ENCODE measurements at places on chromosomes 3 and 15. TPM values are rescaled to one million over a fixed set of nuclear protein-coding genes. Genes with fewer than 3 reads are reported as not detected.

GRCh38 chr3:191919491-191920026, 458.6 kb downstream of the PYDC2 start:
- no peak for DNase-seq

- no peak for DNase-seq
Measured at GRCh38 chr3:156511987-156512677, 42.8 kb downstream of the SSR3 start.

GRCh38 chr15:34241376-34242330, 16.8 kb downstream of the EMC4 start:
- no peak for DNase-seq

CHP1 gene
- polyA plus RNA-seq, result 67.2 TPM

GRCh38 chr15:81316267-81316666, 7.7 kb downstream of the STARD5 start:
- no peak for DNase-seq

ST6GAL1 gene
- polyA plus RNA-seq, result 1.5 TPM

CCRL2 gene
- polyA plus RNA-seq, result not detected

DNA sequence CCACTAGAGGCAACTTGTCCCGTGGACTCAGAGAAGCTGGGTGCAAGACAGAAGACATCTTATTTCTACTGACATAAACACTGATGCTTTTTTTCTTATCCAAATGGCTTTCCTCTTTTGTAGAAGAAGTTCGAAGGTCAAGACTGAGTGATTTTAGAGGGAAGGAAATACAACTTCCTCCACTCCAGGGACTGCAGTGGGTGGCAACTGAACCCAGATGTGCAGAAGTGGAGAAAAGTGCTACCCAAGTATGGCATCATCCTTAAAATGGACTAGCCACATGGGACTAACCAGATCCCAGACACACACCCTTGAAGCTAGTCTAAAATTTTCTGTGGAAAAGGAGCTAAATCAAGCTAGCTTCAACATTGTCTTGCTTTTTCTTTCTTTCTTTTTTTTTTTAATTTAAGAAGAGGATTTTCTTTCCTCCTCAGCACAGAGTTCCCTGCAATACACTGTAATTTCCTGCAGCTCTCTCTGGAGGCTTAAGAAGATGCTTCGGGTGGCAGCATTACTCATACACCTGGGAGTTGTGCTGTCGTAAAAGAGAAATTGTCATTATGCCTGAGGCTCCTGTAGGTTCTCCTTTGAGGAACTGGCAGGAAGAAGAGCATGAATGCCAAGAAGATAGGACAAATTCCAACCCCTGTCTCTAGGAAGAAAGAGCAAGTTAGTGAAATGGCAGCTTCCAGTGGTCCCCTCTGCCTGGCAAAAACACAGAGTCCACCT, 3.8 kb upstream of the FRMD4B start:
- DNase-seq, result no peak

ITPR1 gene
- polyA plus RNA-seq, result 1.7 TPM

PRTG gene
- 1.1 TPM for polyA plus RNA-seq

DNAH12 gene
- 0.01 TPM for polyA plus RNA-seq

DNA sequence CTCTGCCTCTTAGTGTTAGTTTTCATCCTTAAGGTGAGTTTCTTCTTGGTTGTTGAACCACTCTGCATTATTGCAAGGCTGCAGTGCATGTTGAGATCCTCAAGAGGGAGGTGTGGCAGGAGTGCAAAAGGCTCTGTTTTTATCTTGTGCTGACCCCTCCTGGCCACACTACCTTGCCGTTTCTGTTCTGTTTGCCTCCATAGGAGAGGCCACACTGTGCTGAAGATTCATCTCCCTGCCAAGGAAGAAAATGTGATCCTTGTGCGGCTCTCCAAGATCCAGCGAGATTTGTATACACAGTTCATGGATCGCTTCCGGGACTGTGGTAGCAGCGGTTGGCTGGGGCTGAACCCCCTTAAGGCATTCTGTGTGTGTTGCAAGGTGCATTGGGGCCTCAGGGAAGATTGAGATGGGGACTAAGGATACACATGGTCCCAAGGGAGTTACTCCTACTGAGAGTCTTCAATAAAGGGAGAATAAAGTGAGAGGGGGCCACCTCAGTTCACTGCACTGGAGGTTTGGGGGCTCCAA, 33.0 kb upstream of the TEX264 start:
- no peak for DNase-seq

DNA sequence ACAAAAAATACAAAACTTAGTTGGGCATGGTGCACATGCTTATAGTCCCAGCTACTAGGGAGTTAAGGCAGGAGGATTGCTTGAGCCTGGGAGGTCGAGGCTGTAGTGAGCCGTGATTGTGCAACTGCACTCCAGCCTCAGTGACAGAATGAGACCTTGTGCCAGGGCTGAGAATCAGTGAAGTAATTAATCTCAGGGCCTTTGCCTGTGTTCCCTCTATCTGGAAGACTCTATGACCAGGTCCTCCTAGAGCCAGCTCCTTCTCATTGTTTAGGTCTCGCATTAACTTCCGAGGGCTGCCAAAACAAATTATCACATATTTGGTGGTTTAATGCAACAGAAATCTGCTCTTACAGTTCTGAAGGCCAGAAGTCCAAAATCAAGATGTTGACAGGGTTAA, 41.4 kb upstream of the FLNB start:
- DNase-seq, result no peak

EPHB3 gene
- polyA plus RNA-seq, result 3.3 TPM

IL5RA gene
- not detected for polyA plus RNA-seq

DNA sequence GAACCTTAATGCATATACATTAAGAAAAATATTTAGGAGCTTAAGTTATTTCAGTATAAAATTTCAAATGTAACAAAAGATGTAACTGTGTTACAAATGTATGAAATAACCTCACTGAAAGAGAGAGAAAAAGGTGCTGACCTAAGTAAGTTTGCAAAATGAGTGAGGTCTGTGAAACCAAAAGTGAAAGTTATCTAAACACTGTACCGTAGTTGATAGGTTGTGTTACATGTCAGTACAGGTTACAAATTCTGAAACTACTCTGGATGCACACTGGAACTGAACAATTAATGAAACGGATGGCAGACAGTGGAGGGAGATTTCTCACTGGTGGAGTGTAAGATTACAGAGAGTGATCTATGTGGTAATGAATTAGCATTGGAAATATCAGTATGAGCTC, 420.7 kb downstream of the ZNF385D start:
- no peak for DNase-seq

- no peak for DNase-seq
Measured at GRCh38 chr3:31448035-31448881, 84.5 kb upstream of the STT3B start.

GRCh38 chr3:2303566-2303965, 204.9 kb downstream of the CNTN4 start:
- DNase-seq, result no peak

DNA sequence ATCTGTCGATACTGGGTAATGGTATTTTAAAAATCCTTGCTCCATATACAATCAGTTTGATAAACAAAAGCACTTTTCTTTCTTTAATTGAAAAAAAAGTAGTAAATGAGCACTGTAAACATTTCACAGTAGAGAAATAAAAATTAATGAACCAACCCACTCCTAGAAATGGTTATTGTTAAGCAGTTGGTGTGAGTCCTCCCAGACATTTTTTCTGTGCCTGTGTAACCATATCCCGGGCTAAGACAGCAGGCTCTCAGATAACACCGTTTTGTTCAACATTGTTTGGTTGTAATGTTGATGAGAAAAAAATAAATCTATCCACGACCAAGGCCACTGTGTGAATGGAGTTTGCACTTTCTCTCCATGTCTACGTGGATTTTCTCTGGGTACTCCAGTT, 42.6 kb downstream of the PXK start:
- no peak for DNase-seq

- no peak for DNase-seq
Measured at GRCh38 chr3:123952844-123953520, 8.0 kb downstream of the CCDC14 start.

GRCh38 chr15:89021224-89021623, 67.0 kb upstream of the ABHD2 start:
- DNase-seq, result no peak

GRCh38 chr3:66629150-66629981, 128.5 kb upstream of the LRIG1 start:
- no peak for DNase-seq

DNA sequence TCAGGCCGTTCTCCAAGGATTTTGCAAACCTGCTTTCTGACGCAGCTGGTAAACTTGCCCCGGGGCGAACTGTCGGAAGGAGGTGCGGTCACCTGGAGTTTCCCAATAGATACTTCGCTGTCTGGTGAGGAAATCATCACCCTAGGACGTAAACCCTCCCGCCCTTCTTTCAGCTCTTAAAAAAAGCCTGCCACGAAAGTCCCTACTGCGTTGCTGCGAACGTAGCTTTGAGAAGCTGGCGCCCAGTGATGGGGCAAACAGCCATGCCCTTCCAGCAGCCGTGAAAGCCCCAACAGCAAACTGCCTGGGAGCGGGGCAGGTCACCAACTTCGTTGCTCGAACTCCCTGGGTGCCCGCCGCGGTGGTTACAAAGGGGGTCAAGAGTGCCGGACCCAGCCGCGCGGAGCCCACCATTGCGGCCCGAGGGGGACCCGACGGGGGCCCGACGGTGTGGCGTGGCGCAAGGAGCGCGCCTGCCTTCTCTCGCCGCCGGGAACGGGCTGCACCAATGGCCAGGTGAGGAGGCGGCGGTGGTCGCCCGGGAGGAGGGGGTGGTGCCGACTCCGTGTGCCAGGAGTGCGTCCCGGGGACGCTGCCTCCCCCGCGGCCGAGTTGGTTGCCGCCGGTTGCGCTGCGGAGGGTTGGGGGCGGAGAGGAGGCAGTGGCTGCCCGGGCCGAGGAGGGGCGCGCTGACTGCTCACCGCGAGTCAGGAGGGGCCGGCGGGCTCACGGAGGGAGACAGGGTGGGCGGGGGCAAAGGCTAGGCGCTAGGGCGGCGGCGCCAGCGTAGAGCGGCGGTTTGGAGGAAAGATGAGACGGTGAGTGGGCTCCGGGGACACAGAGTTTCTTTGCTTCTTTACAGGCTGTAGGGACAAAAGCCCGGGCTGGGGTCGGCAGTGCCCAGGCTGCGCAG, at the start of gene PHLDB2:
Gene PHLDB2, plus strand, starts transcription at position 205 of the 913 bp plus-strand sequence. CDS start 24,813 bp downstream, outside the sequence.
- no peak for DNase-seq

DNA sequence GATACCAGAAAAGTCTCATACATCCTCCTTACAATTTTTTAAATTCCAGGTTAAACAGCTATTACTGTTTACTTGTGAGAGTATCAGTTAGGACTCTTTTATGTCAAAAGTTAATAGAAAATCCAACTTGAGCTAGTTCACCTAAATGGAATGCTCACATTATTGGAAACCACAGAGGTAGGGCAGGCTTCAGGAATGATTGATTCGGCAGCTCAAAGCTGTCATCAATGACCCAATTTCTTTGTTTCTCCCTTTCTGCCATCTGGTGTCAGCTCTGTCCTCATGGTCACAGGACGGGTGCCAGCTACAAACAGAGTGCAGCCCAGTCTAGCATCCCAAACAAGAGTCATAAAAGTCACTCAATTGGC, 32.2 kb downstream of the CFAP20DC start:
- DNase-seq, result no peak

AHSG gene
- not detected for polyA plus RNA-seq

- no peak for DNase-seq
Measured at GRCh38 chr15:70530503-70530902, 232.9 kb downstream of the UACA start.

LRTM1 gene
- not detected for polyA plus RNA-seq

- no peak for DNase-seq
Measured at GRCh38 chr3:47444103-47444502, 31.6 kb downstream of the SCAP start.

PRICKLE2 gene
- polyA plus RNA-seq, result 3.5 TPM

TF gene
- 0.15 TPM for polyA plus RNA-seq

ZDHHC19 gene
- not detected for polyA plus RNA-seq

RPL32 gene
- 3,018 TPM for polyA plus RNA-seq

ATP10A gene
- 28.0 TPM for polyA plus RNA-seq

Data from BJ (cell line).